ENCODE measurements at places on chromosomes 11 and 22.

GRCh38 chr11:118434553-118435289 is 1.6 kb upstream of the KMT2A start:
- no peak for DNase-seq

- DNase-seq: no peak
Observed at GRCh38 chr22:27786291-27786932, 15.1 kb downstream of the MN1 start.

DNA sequence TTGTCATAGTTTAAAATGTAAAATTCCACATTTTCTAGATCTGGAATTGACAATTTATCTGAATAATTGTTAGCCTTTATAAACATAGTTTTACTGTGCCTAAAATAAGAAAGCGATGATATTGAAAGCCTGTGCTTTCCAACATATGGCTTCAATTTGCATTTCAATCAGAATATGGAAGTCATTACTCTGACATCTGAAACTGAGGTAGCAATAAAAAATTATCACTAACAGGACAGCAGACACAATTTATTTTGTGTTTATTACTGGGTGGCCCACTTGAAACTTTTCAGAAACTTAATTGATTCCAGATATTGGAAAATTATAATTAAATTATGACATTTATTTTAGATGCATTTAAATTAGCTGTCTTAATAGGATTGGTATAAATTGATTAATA is 78.5 kb downstream of the TMEM135 start:
- DNase-seq: no peak

- DNase-seq: no peak
Observed at GRCh38 chr22:23793326-23793725, 6.6 kb downstream of the SMARCB1 start.

GRCh38 chr11:12152321-12152720 is 41.9 kb downstream of the MICAL2 start:
- no peak for DNase-seq

DNA sequence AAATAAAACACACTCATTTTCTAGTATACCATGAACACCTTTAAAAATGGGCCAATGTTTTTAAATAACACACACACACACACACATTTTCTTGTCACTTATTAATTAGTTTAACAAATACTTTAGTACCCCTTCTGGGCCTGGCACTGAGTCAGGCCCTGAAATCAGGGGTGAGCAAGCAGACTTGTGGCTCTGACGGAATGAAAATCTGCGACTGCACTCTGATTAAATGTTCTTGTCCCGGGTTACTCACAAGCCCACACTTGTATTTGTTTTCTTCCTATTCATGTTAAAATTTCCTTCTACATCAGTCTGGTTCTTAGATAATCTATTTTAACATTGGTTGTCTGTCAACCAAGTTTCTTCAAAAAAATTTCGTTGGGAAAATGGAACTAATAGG is 43.0 kb upstream of the PDGFD start:
- no peak for DNase-seq
